ENCODE measurements at places on chromosomes 12 and 14. TPM values are rescaled to one million over a fixed set of nuclear protein-coding genes. Genes with fewer than 3 reads are reported as not detected.

GRCh38 chr12:40584763-40585162 lies 107.5 kb upstream of the CNTN1 start:
- DNase-seq: no peak

GRCh38 chr12:2836574-2836973 lies 1.7 kb upstream of the NRIP2 start:
- no peak for DNase-seq

DNA sequence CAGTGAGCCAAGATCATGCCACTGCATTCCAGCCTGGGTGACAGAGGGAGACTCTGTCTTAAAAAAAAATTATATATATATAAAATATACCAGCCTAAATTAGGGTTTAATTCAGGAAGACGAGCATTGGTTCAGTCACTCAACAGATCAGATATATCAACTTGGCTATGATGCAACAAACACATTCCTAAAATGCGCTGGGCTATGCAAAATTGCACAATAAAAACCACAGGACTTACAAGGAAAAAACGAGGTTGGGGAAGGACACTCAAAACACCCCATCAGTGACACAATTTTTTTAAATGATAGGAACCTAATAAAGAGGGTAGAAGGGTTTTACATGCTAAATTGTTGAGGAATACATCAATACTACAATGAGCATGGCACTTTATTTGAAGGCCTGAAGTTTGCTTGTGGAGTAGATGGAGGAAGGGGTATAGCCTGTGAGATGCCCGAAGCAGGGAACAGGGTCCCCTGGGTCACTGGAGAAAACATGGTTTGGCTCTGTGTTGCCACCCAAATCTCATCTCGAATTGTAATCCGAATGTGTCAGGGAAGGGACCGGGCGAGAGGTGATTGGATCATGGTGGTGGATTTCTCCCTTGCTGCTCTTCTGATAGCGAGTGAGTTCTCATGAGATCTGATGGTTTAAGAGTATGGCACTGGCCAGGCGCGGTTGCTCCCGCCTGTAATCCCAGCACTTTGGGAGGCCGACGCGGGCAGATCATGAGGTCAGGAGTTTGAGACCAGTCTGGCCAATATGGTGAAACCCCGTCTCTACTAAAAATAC lies 71.2 kb downstream of the TNFAIP2 start:
- DNase-seq: peak; percentile 55

DNA sequence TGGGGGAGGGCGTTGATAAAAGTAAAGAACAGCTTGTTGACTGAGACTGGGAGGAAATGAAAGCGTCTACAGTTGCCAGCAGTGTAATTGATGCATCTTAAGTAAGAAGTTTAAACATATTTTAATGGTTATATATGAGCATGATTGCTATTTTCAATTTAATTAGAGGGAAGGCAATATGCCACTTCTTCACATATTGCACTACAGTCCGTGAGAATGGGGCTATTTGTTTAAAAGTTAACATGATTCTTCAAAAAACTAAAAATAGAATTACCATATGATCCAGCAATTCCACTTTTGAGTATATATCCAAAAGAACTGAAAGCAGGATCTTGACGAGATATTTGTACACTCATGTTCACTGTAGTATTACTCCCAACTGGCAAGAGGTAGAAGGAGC lies 38.3 kb upstream of the PPP2R5E start:
- no peak for DNase-seq

Gene TOMM20L
- not detected for total RNA-seq

Gene CD69
- total RNA-seq: 1.3 TPM

Data from ascending aorta (tissue), 2 donors.